ENCODE measurements at places on chromosomes 1 and 21.

DNA sequence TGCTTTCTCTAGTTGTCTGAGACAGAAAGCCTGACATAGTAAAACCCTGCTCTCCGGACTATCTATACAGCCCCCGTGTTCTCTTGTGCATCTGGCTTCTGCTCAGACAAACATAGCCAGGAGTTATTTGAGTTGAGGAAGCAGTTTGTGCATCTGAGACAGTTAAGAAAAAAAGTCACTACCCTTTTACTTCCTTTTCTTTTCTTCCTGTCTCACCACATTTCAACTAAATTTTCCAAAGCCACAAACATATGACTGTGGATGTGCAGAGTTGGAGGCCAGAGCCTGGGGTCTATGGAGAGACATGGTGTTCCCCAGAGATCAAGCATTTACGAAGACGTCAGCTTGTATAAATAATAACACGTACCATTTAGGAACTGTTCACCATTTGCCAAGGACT is 158.5 kb upstream of the FGGY start:
- no peaks in the 10 kb centered on the region for H3K36me3 ChIP-seq
- no peaks in the 10 kb centered on the region for H3K27me3 ChIP-seq
- no peak for DNase-seq
- H3K4me3 ChIP-seq = no peak overlapping the region

DNA sequence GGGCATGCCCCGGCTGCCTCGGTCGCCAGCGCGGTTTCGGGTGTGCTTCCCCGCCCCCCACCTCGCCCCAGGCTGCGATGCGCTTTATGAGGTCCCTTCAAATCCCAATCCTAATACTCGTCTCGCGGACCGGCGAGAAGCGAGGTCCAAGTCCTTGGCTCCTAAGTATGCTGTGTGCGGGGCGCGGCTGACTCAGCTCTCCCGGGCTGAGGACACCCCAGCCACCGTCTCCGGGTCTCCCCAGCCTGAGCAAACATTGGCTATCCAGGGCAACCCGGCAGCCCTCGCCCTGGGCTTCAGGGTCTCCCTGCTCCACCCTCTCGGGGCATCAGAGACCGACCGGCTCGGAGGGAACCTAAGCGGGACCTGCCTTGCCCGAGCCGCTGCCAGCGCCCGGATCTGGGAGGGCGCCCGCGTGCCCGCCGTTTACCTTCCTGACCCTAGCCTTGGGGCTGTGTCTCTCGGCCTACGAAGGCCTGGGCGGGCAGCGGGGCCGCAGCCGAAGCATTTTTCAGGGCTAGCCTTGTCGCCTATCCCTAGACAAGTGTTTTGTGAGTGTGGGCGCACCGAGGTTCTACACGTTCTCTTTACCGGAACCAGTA is 1.2 kb downstream of the ITPKB start:
- H3K36me3 ChIP-seq = no peaks in the 10 kb centered on the region
- H3K4me1 ChIP-seq = peaks cover 23% of the 10 kb centered on the region
- H3K27me3 ChIP-seq = no peaks in the 10 kb centered on the region
- peak; percentile 27 for DNase-seq

DNA sequence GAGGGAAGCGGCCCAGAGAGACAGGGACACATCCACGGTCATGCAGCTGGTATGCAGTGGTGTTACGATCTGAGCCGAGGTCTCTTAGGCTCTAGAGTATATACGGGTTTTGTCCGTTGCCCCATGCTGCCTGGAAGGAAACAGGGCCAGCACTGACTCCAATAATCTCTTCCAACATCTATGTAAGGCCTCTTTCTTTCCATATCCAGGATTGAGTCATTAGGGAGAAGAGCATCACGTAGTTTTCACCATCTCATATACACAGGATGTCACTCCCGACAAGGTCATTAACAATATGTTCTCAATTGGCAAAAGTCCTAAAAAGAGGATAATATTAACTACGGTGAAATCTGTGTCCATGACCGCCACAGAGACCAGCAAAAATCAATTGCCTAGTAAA is 4.4 kb downstream of the C8B start:
- no peaks in the 10 kb centered on the region for H3K36me3 ChIP-seq
- no peak for DNase-seq
- no peaks in the 10 kb centered on the region for H3K4me1 ChIP-seq
- H3K4me3 ChIP-seq = no peak overlapping the region
- H3K27me3 ChIP-seq = no peaks in the 10 kb centered on the region

DNA sequence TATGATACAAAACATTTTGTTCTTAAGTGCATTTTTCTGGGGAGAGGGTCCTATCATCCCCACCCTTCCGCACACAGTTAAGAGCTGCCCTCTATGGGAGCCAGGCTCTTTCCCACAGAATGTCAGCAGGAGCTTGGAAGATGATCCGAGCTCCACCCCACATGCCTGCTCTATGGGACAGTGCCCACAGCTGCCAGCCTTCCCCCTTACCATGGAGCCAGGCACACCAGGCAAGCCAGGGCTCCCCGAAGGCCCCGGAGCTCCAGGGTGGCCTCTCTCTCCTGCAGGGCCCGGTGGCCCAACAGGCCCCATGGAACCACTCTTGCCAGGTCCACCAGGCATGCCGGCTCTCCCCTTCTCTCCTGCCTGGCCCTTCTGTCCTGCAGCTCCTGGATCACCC is 10.4 kb upstream of the PEF1 start:
- H3K4me3 ChIP-seq = no peak overlapping the region
- no peak overlapping the region for H3K27ac ChIP-seq
- no peaks in the 10 kb centered on the region for H3K27me3 ChIP-seq
- H3K36me3 ChIP-seq = no peaks in the 10 kb centered on the region
- H3K4me1 ChIP-seq = peaks cover 5% of the 10 kb centered on the region

- H3K4me3 ChIP-seq = no peak overlapping the region
- no peaks in the 10 kb centered on the region for H3K27me3 ChIP-seq
- no peak for DNase-seq
- no peaks in the 10 kb centered on the region for H3K4me1 ChIP-seq
Measured at GRCh38 chr1:113207019-113207418, 134.0 kb downstream of the LRIG2 start.

- no peaks in the 10 kb centered on the region for H3K36me3 ChIP-seq
- no peak for DNase-seq
- no peaks in the 10 kb centered on the region for H3K4me1 ChIP-seq
- H3K4me3 ChIP-seq = no peak overlapping the region
- H3K27me3 ChIP-seq = no peaks in the 10 kb centered on the region
Measured at GRCh38 chr1:163195728-163196448, 6.8 kb downstream of the RGS5 start.

GRCh38 chr1:101116006-101116405 is 90.4 kb upstream of the DPH5 start:
- H3K36me3 ChIP-seq = no peaks in the 10 kb centered on the region
- H3K4me1 ChIP-seq = peaks cover 12% of the 10 kb centered on the region
- no peak overlapping the region for H3K27ac ChIP-seq
- no peaks in the 10 kb centered on the region for H3K27me3 ChIP-seq

GRCh38 chr1:99481391-99481996 is 164.4 kb upstream of the PALMD start:
- DNase-seq = no peak
- no peak overlapping the region for H3K4me3 ChIP-seq
- no peak overlapping the region for H3K27ac ChIP-seq
- H3K27me3 ChIP-seq = no peaks in the 10 kb centered on the region
- H3K4me1 ChIP-seq = no peaks in the 10 kb centered on the region
- no peaks in the 10 kb centered on the region for H3K36me3 ChIP-seq

DNA sequence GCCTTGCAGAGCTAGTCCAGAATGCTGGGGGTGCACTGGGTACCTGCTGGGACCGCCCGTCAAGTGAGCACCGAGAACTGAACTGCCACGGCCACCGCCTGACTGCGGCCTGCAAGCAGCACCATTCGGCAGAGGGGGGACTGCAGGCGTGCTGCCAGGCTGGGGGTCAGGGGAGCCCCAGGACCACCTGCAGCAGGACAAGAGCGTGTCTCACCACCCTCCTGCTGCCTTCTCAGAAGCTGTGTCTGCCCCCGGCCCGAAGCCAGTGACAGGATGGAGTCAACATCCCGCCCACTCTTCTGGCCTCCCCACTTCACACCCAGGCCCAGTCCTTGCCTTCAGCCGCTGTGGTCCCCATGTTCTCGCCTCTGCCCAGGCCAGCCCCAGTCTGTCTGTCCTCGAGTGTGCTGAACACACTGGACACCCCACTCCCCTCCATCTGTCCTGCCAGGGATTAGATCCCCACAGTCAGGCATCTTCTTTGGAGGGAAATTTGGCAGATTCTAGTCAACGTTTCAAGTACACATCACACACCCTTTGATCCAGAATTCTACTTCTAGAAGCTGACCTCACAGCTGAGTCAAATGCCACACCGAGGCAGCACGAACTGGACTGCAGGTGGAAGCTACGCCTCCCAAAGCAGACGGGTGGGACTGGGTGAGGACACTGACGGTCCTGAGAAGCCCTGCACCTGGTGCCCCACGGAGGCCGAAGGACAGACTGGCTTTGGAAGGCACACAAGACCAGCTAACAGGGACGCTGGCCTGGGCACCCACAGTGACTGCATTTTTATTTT is 26.0 kb downstream of the PTTG1IP start:
- no peak overlapping the region for H3K4me3 ChIP-seq
- H3K27me3 ChIP-seq = no peaks in the 10 kb centered on the region
- H3K36me3 ChIP-seq = peaks cover 30% of the 10 kb centered on the region
- H3K4me1 ChIP-seq = peaks cover 27% of the 10 kb centered on the region
- no peak overlapping the region for H3K27ac ChIP-seq
- no peak for DNase-seq

DNA sequence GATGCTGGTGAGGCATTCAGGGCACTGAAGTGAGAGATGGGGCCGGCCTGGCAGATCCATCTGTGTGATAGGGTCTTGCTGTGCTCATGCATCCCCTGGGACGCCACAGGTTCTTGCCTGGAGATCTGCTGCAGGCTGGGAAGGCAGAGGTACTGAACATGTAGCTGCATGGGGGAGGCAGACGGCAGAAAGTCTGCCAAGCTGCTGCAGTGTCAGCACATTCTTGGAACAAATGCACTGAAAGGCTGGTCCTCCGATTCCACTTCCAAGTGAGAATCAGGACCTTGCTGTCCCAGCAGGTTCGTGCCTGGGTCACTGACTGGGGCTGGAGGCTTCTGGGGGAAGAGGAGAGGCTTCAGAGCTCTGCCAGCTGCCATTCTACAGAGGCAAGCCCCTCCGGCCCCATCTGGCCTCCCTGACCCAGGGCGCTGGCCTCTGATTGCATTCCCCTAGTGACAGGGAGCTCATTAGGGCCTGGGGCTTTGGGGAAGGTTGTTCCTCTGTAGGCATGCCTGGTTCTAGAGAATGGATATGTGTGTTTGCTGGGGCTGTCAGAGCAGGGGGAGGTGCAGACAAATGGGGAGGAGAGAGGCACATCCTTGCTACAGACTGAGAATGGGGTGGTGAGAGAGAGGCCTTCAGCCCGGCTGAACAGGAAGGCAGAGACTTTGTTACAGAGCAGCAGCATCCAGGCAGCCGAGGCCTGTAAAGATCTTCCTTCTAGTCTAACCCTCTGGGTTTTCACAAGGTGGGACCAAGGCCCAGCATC is 174.0 kb downstream of the TRABD2B start:
- no peaks in the 10 kb centered on the region for H3K4me1 ChIP-seq
- no peaks in the 10 kb centered on the region for H3K27me3 ChIP-seq
- no peak overlapping the region for H3K4me3 ChIP-seq
- no peak for DNase-seq

DNA sequence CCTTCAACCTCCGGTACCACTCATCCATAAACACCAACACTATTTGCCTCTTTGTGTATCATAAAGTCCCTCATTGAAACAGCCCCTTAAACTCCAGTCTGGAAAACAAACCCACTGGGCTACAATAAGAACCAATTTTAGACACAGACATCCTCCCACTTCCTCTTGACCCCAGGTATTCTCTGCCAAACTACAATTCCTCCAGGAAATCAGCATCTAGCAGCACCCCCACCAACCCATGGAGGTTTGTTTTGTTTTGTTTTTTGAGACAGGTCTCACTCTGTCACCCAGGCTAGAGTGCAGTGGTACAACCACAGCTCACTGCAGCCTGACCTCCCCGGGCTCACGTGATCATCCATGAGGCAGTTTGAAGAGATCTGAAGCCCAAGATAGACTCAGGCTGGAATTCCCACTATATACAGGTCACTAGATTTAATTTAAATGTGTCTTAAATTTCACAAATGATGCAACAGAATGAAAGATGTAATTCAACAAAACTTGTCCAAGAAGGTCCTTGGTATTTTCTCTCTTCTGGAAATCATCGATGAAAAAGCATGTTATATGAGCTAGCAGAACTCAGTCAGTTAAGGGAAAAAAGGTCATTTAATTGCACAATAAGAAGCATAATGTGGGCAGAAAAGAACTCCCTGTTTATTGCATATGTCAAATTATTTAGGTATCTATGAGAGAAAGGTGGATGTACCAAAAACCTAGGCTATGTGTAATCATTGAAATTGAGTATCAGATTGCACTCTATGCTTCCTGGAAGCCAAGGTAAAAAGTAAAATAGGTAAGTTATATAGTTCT is 30.3 kb downstream of the TCP10L start:
- H3K4me3 ChIP-seq = no peak overlapping the region
- H3K27ac ChIP-seq = no peak overlapping the region
- no peaks in the 10 kb centered on the region for H3K4me1 ChIP-seq
- no peaks in the 10 kb centered on the region for H3K36me3 ChIP-seq
- H3K27me3 ChIP-seq = no peaks in the 10 kb centered on the region

DNA sequence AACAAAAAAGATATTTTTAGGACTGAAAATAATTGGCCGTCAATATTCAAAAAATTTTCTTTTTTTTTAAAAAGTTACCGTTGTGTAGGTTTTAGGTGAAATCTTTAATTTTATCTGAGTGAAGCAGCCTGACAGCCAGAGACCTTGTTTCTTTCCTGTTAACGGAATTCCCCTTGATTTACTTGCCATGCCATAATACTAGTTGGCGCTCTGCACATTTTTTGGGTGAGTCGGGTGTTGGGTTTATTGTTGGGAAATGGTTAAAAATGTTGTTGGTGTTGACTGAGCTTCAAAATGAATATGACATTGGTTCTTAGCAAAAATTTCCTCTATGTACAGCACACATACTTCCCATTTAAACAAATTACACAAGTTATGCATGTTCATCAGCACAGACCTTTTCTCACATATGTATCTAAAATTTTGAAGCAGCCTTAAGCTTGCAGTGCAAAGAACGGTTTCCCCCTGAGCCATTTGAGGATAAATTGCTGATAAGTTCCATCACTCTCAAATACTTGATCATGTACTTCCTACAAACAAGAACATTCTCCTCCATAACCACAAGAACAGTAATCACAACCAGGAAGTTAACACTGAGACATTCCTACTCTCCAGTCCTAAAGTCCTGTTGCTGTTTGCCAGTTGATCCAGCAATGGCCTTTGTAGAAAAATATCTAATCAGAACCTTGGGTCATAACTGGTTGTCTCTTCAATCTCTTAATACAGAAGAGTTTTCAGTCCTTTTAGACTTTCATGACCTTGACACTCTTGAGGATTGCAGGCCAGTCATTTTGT is 34.2 kb downstream of the CAMTA1 start:
- DNase-seq = no peak
- H3K4me3 ChIP-seq = no peak overlapping the region
- H3K27ac ChIP-seq = peak overlapping the region; percentile 53

DNA sequence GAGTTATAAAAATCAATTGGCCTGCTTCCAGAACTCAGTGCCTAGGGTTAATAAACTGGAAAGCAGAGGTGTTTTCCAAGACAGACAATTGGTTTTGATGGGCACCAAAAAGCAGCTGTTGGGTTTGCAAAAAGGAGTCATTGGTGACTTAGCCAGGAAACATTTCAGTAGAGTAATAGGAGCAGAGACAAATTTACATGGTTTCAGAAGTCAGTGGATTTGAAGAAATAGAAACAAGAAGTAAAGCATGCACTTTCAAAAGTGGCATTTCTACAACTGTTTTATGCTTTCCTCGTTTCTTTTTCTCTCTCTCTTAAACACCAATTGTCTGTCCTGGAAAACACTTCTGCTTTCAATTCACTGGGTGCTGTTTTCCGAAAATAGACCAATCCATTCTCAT is 87.8 kb downstream of the GLUL start:
- H3K4me3 ChIP-seq = no peak overlapping the region
- H3K4me1 ChIP-seq = peaks cover 23% of the 10 kb centered on the region
- H3K27me3 ChIP-seq = no peaks in the 10 kb centered on the region
- DNase-seq = no peak

Data from gastrocnemius medialis (tissue), 4 donors.